Frontal cortex (tissue), 4 donors: ENCODE measurements at places on chromosomes 6 and 20.

DNA sequence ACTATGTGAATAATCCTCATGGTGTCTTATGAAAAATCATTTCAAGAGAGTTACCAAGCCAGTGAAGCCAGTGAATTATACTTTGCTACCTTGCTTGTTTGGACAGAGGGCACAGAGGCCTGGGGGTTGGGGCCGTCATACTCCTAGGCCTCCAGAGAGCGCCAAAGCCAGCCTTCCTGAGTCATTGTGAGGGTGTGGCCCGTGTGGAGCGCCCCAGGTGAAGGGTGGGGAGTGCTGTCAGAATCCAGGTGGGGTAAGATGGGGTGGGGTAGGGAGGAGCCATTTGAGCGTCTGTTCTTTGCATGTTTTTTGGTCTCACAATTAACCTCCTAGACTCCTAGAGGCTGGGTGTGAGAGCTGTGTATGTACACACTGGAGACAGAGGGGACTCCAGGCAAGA, 71.1 kb downstream of the PERP start:
- DNase-seq, result no peak

DNA sequence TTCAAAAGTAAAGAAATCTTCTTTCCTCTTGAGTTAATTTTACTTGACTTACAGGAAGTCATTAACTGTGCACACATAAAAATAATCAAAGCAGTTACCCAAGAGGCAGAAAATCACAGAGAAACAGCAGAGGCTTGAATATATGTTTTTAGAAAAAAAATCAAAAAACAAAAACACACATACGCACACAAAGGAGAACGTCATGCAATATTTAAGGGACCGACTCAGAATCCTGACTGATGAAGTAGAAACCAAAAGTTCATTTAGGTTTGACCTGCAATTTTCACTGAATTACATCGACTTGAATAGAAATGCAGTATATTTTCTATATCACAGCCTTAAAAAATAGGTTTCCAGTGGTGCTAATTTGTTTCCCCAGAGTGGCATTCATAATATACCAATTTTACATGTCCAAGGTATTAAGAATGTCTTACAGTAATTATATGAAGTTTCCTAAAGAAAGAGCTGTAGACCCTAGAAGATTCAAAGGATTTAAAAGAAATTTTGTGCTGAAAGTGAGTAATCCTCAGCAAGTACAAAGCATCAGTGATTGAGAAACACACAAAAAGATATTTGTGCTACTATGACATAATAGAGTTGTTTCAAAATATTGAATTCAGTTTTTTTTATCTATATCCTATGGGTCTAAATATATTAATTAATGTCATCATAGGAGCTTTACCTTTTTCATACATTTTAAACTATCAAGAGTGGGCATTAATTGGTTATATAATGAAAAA, 358.5 kb upstream of the RUNX2 start:
- DNase-seq, result no peak

- DNase-seq, result no peak
These were observed 19.2 kb upstream of the GLP1R start for GRCh38 chr6:39029156-39030011.

- DNase-seq, result no peak
These were observed 56.1 kb downstream of the SYNJ2 start for GRCh38 chr6:158037771-158038170.

DNA sequence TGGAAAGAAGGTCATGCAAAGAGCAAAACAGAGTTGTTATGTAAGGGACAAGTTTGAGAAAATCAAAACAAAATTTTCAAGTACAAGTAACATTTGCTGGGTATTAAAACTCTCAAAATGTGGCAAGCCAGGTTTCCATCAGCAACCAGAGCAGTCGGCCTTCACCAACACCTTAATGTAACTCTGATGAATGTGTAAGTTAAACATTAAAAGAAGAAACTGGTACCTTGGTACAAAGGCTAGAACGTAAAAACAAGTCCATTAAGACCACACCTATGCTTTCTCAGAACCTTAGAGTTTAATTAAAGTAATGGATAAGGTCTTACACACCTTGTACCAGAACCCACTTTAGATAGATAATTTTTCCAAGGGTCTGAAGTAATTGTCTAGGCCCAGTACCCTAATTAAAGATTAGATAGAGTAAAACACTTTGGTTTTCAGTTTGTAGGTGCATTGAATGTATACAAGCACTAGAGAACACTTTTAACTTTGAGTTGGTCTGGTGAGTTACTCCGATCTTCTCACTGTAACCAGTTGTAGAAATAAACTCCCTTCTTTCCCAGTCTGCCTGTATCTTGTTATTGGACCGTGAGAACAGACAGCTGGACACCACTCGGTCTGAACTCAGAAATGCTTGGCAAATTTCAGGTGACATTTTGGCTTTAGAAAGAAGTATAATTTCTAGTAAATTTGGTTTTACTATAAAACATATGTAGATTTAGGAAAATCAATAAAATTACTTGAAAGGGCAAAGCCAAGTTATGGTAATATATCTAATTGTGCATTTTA, 319.4 kb downstream of the HTR1B start:
- DNase-seq, result no peak

DNA sequence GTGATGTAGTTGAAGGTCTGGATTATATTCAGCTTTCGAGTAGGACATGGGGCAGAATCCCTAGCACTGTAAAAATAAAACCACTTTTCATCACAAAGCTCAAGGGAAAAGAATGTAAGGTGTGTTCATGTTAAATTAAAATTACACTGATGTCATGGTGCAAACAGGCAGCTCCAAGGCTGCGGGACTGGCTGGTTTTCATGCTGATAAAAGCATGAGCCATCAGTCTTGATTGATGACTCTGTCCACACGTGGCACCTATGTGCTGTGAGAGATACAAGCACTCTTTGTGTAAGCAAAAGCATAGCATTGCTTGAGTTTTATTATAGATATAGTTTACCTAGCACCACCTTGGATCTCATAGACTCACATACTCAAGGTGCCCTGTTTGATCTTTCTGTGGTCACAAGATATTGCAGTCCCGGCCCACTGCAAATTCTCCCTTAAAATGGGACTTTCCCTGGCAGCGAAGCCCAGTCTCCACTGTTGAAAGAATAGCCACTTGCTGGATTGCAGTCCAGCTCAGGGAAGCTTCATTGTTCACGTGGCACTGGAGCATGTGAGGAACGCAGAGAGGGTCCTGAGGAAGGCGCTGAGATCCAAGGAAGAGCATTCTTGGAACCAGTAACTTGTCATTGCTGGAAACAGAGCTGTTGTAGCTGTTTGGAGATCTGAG, 90.6 kb downstream of the TIAM2 start:
- no peak for DNase-seq

DNA sequence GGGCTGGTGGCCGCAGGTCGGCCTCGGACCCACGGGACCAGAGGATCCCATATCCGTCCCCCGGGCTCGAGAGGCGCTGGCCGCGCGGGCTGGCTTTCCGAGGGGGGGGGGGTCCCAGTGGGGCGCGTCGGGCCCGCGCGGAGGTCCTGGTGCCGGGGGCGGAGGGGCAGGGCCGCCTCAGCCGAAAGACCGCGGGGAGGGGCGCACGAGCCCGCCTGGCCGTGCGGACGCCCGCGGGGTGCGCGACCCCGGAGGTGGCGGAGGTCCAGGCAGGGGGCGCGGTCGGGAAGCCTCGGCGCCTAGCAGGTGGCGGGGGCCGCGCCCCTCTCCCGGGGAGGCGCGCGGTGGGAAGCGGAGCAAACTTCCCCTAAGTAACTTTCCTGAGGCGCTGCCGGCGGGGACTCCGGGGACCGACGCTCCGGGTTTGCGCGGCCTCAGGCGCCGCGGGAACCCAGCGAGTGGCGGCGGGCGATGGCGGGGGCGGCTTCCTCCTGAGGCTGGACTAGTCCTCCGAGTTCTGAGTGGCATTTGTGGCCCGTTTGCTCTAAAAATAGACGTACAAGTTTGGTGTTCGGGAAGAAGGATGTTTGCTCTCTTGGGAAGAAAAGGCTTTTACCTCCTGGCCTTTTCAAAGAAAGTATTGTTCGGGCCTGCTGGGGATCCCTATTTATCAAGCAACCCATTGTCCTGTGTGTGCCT, 26.5 kb upstream of the BTBD3 start:
- DNase-seq, result peak; percentile 60

GRCh38 chr20:62899633-62900051, 26.7 kb downstream of the DIDO1 start:
- DNase-seq, result no peak

DNA sequence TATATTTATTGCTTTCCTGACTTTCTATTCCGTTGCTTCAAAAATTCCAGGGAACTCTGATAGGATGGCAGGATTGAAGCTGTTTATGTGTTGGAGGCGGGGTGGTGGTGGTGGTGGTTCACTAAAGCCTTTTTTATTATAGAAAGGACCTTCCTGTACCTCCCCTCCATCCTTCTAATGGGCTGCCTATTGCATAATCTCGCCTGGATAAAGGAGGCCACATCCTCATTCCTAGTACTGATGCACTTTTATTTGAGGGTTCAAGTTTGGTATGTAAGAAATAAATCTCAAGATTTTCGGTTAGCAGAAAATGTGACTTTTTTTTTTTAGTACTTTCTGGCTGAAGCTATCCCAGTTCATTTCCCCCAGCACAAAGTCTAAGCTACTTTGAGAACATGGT, 18.7 kb upstream of the CTAGE9 start:
- no peak for DNase-seq

GRCh38 chr20:33857722-33858563, 46.8 kb downstream of the CHMP4B start:
- DNase-seq, result no peak

- no peak for DNase-seq
These were observed 52.0 kb downstream of the ADGRF1 start for GRCh38 chr6:46990031-46990644.

- DNase-seq, result no peak
These were observed 100.6 kb downstream of the PCSK2 start for GRCh38 chr20:17327185-17328148.

DNA sequence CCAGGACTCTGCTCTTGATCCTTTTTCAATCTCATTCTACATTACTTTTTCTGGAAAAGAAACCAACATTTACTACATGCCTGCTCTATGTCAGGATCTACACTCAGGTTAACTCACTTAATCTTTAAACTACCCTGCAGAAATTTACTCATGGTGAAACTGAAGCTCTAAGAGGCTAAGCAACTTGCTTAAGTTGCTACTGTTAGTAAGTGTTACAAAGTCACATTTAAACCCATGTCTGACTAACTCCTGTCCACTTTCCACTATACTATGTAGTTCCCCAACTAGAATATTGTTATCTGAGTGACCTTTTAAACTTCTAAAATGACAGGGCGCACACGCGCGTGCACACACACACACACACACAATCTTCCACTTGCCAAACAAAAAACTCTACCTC, 5.0 kb downstream of the CEP162 start:
- no peak for DNase-seq

GRCh38 chr20:34984756-34985261, 29.1 kb downstream of the MYH7B start:
- DNase-seq, result no peak

DNA sequence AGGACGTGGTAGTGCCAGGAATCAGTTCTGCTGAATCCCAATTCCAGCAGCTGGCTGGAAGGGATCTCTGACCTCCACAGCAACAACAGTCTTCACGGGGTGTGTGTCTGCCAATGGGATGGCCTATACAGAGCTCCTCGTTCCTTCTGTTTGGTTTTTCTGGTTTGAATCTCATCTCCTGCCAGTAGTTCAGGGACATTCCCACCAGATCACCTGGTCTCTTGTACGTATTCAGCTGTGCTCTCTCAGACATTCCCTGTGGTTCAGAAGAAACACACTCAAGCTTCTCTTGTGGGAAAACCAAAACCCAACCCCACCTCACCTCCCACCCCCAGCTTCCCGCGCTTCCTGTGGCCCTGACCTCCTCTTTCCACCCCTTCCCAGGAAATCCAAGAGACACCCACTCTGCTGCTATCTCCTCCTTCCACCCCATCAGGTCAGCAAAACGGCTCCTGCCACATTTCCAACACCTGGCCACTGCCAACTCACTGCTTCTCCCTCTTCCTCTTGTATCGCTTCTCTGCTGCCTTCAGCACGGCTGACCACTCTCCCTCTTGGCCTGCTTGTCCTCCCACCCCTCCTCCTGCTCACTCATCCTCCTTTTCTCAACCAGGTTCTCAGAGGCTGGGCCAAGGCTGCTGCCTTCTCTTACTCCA, 63.3 kb upstream of the PTGIS start:
- DNase-seq, result no peak

DNA sequence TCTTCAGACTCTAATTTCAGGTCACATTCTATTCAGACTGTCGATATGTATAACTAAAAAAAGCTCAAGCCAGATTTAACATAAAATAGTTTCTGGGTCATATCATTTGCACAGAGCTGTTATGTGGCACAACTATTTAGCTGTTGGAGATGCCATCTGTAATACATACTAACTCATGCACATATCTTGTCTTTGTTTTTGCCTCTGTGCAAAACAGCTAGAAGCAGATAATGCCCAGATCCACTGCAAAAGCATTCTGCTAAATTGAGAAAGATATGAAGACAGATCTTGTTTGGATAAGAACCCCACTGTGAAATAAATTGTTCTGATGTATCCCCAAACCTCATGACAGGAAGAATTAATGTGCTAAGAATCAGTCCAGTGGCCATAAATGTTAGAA, 522.8 kb upstream of the AGPAT4 start:
- DNase-seq, result no peak

- no peak for DNase-seq
These were observed 186.0 kb upstream of the KCNK16 start for GRCh38 chr6:39508515-39508914.

DNA sequence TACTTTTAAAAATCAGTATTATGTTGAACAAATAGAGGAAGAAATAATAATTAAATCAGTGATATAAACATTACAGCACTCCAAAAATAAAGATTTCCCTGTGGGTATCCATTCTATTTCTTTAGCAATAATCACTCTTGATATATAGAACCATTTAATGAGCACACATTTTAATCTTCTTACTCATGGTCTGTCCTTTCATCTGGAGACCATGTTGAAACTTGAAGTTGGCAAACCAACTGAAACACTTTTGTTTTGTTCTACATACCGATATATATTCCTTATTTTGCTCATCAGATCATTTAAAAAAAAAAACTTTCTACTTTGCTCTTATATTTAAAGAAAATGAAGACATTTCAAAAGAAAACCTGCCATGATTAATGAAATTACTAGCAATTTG, 13.4 kb downstream of the C6orf58 start:
- no peak for DNase-seq

DNA sequence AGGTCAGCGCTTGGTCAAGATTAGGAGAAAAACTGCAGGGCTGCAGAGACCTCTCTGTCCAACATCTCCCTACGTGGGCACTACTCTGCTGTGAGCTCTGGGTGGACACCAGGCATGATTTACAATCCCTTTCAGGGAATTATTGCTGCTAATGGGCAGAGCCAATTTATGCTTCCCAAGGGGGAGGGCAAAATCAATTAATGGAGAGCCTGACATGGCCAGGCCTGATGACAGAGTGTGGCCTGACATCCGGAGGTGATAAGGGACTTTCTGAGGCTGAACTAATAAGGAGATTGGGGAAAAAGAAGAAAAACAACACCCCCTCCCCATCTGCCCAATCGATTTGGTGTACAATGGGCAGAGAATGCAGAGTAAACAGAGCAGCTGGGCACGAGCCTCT, 5.0 kb upstream of the KCNK16 start:
- DNase-seq, result no peak

GRCh38 chr6:122800906-122801305, 11.8 kb downstream of the SMPDL3A start:
- no peak for DNase-seq

GRCh38 chr6:134956676-134957075, 6.8 kb upstream of the ALDH8A1 start:
- DNase-seq, result no peak

- no peak for DNase-seq
These were observed 15.1 kb upstream of the HLA-A start for GRCh38 chr6:29927275-29927569.
